Spinal cord (tissue), 10 donors: ENCODE measurements at places on chromosomes 1 and 21. TPM values are rescaled to one million over a fixed set of nuclear protein-coding genes. Genes with fewer than 3 reads are reported as not detected.

DNA sequence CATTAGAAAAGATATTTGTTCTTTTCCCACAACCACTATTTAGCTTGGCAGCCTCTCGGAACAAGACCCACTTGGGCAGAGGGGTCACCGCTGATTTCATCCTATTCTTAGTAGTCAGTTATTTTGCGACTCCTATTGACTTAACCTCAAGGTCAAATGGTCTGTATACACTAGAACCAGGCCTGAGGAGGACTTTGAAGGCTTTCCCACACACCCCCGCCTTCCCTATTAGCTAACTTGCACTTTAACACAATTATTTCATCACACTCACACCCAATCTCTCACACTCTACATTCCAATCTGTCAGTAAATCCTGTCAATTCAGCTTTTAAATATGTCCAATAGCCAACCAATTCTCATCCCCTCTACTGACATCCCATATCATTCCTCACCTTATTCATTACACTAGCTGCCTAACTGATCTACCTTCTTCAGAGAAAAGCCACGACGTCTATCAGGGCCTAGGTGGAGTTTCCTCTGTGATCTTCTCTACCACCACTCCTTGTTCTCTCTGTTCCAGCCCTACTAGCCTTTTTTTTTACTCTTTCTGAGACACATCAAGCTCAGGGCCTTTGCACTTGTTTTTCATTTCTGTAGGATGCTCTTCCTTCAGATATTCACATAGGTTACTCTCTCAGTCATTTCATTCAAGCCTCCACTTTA lies 1.0 kb upstream of the NIBAN1 start:
- no peak for DNase-seq

DNA sequence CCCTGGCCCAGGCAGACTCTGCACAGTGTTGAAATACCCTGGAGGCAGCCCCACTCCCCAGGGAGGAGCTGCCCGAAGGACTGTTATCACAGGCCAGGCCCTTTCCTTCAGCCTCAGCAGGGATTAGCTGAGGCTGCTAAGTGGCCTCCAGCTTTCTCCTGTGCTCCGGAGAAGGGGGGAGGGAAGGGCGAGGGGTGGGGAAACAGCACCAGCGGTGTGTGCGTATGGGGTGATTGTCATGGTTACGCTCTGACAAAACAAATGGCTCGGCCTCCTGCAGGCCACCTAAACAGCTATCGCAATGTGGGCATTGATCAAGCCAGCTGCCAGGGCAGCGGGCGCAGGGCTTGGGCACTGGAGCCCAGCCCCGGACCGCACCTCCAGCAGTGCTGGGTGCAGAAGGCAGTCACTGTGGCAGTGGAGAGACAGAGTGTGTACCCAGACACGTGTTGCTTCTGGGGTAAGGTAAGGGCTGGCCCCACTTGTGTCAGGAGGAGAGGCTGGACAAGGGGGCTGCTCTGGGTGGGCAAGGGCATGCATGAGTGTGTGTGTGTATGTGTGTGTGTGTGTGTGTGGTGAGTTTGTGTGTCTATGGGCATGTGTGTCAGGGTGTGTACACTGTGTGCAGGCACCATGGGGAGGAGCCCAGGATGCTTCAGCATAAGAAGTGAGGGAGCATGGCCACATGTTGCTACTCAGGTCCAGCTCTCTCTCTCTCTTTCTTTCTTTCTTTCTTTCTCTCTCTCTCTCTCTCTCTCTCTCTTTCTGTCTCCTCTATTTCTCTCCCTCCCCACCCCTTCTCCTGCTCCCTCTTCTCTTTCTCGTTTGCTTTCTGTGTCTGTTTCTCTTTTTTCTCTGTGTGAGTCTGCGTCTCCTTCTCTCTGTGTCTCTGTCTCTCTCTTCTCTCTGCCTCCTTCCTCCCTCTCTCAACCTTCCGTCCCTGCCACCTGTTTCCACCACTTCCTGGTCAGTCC lies at the start of gene VWA5B1:
VWA5B1 (plus strand) TSS at position 252 of the 974 bp plus-strand sequence. CDS start 19,727 bp downstream, outside the sequence.
- no peak for DNase-seq

DNA sequence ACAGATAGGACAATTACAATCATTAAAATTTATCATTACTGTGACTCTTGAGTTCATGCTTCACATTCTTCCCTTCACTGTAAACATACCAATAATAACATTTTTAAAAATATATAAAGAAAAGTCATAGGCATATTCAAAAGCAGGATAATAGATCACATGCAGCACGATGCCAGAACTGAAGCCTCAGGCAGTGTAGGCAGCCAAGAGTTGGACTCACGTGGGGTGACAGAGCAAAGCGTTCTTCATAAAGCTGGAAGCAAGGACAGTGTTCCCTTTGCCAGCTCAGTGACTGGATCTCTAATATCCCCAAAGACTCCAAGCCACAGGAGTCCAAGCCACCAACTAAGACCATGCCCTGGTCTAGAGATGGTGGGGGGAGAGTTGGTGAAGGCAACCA lies 77.7 kb downstream of the ODF2L start:
- DNase-seq: no peak

Gene FMN2
- 17.1 TPM for total RNA-seq

DNA sequence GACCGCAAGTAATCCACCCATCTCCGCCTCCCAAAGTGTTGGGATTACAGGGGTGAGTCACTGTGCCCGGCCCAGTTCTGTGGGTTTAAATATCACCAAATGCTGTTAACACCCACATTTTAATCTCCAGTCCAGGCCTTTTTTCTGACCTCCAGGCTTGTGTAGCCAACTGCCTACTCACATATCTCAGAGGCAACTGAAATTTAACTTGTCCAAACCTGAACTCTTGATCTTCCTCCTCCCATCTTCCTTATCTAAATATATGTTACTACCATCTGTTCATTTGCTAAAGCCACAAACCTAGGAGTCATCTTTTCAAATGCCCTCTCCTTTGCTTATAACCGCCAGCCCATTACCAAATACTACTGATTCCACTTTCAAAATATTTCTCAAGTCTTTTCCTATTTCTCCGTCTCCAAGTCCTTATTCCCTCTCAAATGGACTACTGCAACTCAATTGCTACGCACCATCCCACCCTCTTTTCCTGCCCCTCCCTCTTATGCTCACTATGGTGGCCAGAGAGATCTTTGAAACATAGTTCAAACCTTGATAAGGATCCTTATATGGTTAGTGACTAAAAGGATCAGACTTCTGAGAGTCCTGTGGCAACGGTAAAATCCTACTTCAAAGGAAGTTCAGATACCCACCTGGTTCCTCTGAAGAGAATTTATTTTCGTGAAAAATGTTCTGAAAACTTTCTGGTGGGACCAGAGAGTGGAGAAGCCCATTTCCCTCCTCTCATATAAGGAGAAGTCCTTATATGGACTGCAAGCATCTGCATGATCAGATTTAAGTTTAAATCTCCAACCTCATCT lies 78.5 kb upstream of the CDC42BPA start:
- no peak for DNase-seq

DNA sequence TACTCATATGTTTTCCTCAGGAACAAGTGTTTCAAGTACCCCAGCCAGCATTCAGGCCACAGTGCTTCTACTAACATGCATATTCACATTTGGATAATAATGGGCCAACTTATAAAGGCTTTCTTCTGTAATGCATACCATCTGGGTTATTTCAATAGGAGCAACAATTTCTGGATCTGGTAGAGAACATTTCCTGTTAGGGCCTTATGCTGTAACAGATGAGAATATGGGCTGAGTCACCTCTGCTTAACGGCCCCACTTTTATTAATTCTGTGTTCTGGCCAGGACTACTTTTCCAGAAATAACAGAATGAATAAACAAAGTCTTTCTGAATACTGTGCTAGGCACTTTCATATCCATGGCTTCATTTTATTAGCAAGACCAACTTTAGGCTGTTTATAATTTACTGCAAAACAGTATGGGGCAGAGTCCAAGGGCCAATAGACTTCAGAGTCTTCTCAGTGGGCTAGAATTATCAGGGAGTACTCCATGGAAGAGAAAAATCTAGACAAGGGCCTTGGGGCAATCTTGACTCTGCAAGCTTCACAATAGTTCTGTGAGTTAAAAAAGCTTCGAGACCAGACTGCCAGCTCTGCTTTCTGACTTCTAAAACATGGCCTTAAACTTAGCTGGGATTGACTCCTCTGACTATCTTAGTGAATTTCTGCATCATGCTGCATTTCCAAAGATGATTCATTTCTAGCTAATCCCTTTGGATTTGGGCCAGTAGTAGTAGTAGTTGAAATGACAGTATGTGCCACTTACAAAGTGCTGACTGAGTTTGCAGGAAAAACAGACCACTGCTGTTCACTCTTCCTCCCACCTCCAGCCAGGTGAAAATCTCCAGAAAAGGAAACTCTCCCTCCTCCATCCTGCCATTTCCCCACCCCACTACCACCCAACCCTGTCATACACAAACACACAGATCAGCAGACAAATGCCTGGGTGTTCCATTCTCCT lies 8.2 kb upstream of the SSX2IP start:
- peak; percentile 4 for DNase-seq

- DNase-seq: peak; percentile 47
Observed at GRCh38 chr1:241857131-241857530, 9.1 kb downstream of the EXO1 start.

DNA sequence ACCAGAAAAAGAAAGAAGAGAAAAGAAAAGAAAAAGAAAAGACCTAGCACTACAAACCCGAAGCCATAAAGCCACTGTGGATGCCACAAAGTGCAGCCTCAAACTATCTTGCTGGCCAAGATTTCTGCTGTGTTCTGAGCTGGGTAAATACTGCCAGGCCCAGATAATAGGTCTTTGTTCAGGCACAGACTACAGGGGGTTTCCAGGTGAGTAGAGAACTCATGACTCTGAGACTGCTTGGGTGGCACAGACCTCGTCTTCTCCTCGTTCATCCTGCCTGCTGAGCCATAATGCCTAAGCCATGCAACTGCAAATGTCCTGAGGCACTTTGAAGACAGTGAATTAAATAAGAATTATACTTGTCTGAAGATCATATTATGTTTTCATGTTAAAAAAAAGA lies 651.8 kb downstream of the LMO4 start:
- no peak for DNase-seq

DNA sequence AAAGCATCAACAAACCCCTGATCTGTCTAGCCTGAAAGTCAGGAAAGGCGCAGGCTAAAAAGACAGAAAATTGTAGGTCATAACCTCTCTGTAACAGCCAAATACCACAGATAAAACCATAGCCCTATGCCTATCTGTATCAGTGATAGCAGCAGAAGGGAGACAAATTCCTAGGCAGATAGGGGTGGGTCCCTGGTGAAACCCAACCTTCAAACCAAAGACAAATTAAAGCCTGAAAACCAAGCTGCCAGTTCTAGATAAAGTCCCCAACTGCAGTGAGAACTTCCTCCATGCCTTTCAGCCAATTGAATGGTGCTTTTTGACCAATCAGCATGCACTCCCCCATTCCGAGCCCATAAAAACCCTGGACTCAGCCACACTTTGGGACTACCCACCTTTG lies 115.3 kb downstream of the NTPCR start:
- DNase-seq: no peak

DNA sequence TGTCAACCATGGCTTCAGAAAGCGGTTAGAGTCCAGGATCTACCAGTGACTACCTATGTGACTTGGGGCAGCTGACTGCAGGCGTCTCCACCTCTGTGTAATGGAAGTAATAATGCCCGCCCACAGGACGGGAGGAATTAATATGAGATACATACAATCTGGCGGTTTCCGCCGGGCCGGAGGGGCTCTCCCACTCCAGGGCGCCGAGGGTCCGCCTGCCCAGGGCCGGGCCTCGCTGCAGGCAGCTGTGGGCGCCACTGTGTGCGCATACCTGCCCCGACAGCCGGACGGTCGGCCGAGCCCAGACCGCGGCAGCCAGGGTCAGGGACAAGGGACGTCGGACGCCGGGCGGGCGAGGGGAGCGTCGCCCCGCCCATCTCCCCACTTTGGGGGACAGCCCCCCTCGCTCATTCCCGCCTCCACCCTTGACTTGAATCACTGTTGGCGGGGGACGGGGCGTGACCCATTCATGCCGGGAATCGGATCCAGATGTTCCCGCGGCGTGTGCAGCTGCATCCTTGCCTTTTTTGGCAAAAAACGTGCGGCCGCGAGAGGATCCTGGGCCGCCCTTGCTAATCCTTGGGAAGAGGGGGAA lies 6.0 kb upstream of the SF3A3 start:
- DNase-seq: peak; percentile 91

DNA sequence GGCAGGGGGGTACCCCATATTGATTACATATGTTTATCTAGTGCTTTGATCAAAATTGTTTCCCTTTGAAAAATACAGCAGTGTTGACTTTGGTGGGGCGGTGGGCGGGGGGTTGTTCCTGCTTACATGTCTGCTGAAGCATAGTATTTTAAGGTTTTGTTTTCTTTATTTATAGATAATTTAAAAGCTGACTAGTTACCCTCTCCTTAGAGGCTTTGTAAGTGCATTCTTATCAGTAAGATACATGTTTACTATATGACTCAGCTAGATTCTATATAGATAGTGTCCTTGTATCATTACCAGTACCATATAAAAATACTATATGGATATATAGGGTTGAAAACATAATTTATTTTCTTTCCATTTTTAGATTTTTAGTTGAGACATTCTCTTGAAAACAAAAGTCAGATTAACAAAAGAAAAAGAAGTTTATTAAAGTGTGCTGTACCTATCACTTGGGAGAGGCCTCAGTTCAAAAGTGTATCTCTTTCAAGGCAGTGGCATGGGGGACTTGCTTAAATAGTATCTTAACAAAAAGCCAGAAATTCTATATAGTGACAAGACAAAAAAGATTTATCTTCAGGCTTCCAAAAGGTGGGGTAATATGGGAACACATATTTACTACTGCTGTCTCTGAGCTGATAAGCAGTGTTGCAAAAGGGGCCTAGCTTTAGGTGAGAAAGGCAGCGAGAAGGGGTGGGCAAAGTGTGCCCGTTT lies 79.0 kb downstream of the HS2ST1 start:
- DNase-seq: no peak

DNA sequence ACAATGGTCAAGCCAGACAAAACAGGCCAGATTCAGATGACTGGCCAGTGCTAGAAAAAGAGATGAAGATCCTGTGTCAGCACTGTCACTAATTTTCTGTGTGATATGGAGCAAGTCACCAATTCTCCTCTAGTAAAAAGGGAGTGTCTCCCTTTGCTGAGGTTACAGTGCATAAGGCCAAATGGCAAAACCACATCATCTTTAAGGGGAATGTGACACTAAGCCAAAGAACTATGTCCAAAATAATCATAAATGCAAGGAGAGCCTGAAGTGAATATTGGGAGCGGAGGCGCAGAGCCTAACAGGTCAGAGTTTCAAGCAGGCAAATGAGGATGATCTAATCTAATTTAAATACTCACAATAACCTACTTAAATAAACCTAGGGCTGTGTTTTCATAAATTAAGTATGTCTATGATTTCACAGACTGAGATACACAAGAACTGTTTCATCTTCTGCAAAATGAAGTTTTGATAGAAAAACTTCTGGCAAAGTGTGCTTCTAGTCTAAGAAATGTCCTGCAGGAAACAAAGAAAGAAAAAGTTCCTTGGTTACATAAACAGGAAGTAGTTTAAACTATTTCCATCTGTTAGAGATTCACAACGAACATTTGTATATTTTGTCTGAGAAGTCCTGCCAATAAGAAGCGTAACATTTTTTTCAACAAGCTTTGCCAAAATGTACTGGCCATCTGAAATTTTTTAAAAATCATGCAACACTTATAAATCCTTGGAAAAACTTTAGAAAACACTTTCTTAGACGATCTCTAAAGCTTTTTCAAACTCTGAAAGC lies 290.2 kb downstream of the LRRC40 start:
- no peak for DNase-seq
